8988T (cell line): ENCODE measurements at places on chromosomes 7 and 10.

DNA sequence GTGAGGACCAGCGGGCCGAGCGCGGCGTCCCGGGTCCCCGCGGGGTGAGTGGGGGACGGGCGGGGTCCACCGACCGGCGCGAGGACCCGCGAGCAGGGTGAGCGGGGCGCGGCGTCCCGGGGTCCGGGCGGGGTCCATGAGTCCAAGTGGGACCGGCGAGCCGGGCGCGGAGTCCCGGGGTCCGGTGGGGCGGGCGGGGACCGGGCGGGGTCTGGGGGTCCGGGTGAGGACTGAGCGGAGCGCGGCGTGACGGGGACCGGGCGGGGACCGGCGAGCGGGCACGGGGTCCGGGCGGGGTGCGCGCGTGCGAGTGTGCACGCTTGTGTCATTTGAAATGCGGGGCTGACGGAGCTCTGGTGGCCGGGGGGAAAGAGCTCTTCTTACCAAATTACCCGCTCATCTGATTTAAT, 765 bp downstream of the CELF2 start:
- no peak for DNase-seq

GRCh38 chr7:151721694-151722093, 155.2 kb downstream of the PRKAG2 start:
- DNase-seq: no peak

DNA sequence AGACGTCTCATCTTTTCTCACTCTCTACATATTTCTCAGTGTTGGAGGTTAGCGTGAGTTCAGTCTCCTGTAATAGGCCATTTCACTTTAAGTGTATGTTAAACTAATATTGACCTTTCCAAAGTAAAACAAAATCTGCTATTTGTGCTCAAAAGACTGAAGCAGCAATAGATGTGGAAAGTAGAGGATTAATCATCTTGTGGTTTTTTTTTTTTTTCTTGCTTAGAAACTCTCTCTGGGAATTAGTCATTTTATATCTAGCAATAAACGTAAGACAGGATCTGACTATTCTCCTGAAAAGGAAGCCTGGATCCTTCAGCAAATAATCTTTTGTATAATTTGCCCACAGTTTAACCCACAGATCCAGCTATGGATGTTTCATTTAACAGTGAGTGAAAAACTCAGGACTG, 81.7 kb downstream of the NRP1 start:
- DNase-seq: no peak

DNA sequence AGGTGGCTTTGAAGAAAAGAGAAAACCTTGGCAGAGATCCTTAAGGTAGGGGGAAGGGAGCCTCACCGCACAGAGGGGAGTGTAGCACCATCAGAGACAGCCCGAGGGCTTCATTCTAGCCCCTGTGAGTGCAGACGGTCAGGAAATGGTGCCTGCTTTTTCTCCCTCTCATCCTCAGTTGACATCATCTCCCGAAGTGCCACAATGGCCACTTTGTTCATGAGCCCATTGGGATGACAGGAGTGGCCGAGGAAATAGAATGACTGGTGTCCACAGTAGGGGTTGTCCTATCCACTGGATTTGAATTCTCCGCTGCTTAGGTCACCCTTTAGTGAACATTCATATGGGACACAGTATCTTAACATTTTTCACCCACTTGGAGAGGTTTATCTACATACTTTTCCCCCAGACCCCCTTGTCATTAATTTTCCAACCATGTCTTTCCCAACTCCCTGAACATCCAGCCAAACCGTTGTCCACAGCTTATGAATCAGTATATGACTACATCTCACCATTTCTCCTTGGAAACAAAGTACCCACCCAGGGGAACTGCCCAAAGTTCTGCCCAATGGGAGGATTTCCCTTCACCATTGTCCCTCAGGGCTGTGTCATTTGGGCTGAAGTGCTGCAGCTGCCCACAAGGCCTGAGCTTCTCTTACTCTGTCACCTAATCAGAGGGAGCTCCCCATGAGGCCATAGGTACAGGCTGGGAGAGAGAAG, 108.8 kb downstream of the ADCY1 start:
- DNase-seq: no peak

- no peak for DNase-seq
Observed at GRCh38 chr7:117283371-117283770, 39.5 kb downstream of the WNT2 start.

- DNase-seq: no peak
Observed at GRCh38 chr7:77697535-77697831, 1.2 kb downstream of the RSBN1L start.

- no peak for DNase-seq
Observed at GRCh38 chr10:1404323-1405260, 332.7 kb downstream of the ADARB2 start.

- no peak for DNase-seq
Observed at GRCh38 chr10:114405011-114405350, 679 bp upstream of the AFAP1L2 start.

DNA sequence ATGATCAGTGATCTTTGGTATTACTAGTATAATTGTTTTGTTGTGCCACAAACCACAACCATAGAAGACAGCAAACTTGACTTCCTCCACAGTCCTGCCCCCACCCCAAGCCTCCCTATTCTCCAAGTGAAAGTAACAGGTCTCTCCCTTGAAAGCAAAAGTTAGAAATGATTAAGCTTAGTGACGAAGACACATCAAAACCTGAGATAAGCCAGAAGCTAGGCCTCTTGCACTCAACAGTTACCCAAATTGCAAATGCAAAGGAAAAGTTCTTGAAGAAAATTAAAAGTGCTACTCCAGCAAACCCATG, 7.5 kb downstream of the SAR1A start:
- no peak for DNase-seq

DNA sequence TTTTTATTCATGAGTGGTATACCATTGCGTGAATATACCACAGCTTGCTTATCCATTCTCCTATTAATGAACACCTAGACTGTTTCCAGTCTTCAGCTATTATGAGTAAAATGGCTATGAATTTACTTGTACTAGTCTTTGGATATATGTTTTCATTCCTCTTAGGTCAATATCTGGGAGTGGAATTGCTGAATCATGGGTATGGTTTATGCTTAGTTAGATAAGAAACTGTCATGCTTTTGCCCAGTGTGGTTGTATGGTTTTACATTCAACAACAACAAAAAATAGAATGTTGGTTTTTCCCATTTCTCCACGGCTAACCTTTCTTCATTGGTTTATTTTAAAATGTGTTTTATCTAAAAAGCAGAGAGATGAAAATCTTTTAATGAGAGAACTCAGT, 308.3 kb downstream of the PHF14 start:
- DNase-seq: no peak

GRCh38 chr7:40506158-40506557, 371.4 kb downstream of the SUGCT start:
- DNase-seq: no peak

DNA sequence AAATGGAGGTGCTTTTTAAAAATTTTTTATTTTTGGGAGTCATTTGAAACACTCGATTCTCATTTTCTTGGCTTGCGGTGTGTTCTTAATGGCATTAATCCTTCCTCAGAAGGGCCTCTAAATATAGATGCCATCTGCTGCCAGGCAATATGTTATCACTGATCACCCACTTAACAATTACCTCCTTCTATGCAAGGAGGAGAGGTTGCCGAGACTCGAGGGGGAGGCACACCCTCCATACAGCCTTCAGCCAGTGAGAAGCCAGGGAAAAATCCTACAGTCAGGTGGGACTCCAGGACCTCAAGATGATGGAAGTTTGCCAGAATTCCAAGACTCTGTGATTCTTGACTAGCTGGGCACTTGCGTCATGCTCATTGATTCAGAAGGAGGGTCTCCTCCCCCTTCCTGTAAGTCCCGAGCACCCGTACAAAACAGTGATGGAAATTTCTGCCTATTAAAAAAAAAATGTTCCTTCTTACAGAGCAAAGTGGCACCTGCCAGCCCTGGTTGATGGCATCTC, 574.5 kb downstream of the TYW1 start:
- DNase-seq: no peak

DNA sequence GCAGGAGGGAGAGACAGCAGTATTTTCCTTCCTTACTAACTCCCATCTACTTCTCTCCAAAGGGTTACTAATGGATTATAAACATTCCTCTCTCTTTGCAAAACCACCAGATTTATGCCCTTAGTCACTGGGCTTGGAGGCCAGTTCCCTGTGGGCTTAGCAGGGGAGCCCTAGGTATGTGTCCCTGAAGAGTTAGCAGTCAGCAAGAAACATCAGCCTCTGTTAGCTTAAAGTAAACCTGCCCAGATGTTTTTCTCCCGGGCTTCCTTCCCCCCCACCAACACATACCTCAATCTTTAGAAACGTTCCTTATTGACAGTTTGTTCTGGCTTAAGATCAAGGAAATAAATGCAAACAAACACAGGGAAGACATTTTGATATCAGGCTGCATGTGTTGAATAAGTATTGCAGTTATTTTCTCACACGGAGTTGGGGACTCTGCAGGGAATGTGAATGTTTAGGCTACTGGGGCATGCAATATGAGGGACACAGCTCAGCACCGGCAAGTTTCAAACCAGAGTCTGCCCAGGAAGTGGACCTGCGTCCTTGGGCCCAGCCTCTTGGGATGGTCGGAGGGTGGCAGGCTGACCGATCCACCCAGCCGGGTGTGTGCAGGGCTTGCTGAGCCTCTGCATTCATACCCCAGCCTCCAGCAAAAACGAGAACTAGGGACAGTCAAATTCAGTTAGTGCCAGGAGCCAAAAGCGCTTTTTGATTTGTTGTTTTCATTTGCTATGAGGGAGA, 252.0 kb upstream of the GRB10 start:
- DNase-seq: no peak

- no peak for DNase-seq
Observed at GRCh38 chr10:124494046-124494807, 32.6 kb downstream of the LHPP start.

DNA sequence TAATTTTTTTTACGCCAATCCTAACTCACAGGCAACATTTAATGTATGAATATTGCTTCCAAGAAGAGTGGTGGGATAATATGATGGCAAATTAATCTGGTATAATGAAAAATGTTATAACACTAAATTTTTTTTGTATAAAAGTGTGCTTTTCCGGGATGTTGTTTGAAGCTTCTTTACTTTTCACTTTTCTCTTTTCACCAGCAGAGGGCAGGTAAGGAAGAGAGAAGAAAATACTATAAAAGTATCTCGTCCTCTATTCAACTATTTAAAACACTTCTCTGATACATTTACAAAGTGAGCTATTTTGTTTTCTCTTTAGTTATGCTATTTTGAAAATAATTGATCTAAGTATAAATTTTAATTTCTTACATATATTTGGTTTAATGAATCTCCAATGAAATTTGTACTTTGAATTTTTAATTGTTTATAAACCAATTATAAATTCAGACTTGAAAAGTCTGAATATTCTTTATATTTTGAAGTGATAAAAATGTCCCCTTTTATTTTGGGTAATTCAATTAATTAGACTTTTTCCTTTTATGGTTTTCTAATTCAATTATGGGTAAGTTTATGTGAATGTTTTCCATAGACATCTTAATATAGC, 20.7 kb upstream of the CFTR start:
- DNase-seq: no peak

DNA sequence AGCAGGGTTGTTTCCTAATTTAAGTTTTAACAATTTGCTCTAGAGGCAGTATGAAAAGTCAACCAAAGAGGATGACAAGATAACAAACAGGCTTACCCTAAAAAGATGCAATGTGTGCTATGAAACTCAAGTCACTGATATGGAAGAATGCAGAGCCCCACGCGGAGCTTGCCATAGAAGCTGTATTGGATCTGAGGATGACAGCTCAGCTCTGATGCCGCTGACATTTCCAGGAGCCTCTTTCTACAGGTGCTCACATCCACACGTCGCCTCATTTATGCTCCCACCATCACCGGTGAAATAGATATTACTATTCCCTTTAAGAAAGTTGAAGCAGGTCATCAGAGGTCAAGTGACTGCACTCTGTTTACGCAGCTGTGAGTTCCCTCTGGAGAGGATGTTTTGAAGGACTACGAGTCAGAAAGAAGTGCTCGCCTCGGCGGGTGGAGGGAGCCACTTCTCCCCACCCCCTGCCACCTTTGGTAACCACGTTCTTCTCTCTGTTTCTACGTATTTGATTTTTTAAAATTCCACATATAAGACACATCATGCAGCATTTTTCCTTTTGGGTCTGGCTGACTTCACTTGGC, 275.4 kb downstream of the GLRX3 start:
- no peak for DNase-seq

GRCh38 chr10:64288404-64288803, 767.2 kb downstream of the REEP3 start:
- DNase-seq: no peak

- no peak for DNase-seq
Observed at GRCh38 chr10:113961182-113962031, 82.3 kb upstream of the ADRB1 start.

GRCh38 chr7:132769280-132769679, 193.0 kb upstream of the PLXNA4 start:
- no peak for DNase-seq

GRCh38 chr10:123912466-123912865, 20.9 kb upstream of the CPXM2 start:
- no peak for DNase-seq

DNA sequence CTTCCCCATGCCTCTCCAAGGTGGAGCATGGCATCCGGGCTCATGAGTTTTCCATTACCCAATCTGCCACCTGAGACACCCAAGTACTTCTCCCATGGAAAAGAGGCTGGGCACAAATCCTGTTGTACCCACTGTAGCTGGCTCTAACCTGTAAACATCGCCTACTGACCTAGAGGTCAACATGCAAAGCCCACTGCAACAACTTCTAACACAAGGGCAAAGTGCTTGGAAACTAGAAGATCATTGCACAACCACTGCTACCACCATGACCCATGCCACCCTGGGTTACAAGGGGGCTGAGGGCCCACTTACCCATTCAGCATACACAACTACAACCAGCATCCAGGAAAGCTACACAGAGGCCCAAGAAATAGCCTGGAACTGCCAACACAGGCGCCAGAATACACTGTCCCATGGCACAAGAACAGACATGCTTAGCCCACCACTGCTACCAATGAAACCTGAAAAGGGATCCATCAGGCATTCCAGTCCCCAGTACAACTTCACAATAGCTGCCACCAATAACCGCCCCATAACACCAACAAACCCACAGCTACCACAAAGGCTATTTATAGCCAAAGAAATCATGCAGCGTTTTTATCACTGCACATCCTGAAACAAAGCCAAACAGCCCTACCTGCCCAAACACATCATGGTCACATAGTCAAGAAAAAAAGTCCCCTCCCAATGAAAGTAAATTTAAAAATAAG, 63.4 kb downstream of the RNF32 start:
- no peak for DNase-seq

GRCh38 chr10:114402871-114403540, 1.3 kb downstream of the AFAP1L2 start:
- no peak for DNase-seq

DNA sequence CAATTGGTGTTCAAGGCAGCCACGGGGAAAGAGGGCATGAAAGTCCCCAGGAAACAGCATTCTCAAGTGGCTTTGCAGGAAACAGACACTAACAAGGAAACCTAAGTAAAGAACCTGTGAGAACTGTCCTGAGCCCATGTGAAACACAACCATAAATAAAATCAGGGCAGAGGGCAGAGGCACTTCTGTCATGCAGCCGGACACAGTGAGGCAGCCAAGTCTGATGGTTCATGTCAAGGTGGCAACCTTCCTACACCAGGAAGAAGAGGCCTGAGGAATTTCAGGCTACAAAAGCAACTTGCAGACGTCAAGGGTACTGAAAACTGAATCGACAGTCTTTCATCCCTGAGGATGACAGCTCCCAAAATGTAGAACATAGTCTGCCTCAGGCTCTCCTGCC, 458.2 kb upstream of the NPVF start:
- no peak for DNase-seq

- no peak for DNase-seq
Observed at GRCh38 chr7:40165216-40165615, 30.4 kb downstream of the SUGCT start.

- DNase-seq: no peak
Observed at GRCh38 chr10:44465401-44466115, 80.7 kb upstream of the CXCL12 start.

GRCh38 chr10:132192076-132192975, 5.6 kb downstream of the DPYSL4 start:
- no peak for DNase-seq
